ENCODE measurements at places on chromosomes 1 and 21.
A peak's percentile ranks its signal among the peaks of the same experiment; 100 is the strongest.

DNA sequence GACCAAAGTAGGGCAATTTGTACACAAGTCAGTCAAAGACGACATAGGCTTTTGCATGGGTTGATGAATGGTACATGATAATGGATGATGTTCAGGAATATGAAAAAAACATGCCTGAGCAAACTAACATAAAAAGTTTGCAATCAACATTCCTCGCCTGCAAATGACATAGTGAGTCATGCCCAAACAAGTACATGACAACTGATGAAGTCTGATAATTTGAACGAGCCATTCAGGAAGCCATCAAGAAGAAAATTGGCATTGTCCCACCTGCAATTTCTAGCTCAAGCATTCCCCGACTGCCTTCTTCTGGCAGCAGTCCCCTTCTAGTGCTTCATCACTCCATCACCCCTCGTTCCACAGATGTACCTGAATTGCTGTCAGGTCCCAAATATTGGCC lies 118.4 kb upstream of the NR5A2 start:
- DNase-seq: no peak

DNA sequence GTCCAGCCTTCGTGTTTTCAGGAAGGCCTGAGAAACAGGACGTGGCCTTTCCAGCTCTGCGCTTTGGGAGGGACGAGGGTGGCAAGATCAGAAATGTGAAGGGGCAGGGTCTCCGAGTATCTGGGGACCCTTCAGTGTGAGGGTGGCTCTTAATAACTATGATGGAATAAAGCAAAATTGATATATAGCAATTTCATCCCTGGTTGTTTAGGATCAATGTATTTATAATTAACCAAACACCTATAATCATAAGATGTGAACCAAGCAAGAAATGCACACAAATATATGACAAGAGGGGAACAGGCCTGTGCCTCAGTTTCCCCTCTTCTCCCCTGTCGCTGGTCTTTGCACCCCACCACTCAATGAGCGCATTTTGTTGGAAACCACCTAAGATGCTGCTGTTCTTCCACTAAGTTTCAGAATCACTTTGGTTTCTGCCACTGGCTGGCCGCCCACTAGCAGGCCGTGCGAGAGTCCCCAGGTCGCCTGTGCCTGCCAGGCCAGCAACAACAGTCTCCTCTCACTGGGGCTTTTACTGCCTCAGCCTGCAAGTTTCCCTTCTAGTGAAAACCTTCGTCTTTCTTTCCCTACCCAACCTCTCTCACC lies 36.6 kb downstream of the UBASH3A start:
- DNase-seq: no peak

- DNase-seq: peak; percentile 9
Observed at GRCh38 chr1:196317535-196318522, 290.4 kb downstream of the KCNT2 start.

DNA sequence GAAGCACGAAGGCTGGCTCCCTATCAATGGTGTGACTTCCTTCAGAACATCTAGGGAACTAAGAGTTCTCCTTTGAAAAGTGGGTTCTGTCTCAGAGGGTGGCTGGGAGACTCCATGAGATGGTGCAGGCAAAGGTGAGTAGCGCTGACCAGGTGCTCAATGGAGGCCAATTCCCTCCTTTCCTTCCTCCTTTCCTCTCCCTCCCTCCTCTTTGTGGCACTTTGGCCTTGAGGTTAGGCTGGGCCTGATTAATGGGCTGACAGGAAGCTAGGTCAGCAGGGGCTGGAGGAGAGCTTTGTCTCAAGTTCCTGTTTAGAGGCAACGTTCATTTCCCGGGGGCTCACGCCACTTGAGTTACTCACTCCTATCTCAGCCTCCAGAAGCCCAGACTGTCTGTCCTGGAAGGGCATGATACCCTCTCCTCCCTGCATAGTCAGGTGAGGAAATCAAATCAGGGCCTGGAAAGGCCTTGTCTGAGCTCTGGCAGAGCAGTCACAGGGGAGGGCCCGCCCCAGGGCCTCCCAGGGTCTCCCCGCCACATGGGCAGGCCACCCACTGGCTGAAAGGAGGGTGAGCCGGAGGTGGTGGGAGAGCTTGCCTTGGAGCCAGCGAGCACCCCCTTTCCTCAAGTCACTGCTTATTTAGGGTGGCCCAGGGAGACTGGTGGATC lies 58.4 kb upstream of the SSBP3 start:
- DNase-seq: no peak

DNA sequence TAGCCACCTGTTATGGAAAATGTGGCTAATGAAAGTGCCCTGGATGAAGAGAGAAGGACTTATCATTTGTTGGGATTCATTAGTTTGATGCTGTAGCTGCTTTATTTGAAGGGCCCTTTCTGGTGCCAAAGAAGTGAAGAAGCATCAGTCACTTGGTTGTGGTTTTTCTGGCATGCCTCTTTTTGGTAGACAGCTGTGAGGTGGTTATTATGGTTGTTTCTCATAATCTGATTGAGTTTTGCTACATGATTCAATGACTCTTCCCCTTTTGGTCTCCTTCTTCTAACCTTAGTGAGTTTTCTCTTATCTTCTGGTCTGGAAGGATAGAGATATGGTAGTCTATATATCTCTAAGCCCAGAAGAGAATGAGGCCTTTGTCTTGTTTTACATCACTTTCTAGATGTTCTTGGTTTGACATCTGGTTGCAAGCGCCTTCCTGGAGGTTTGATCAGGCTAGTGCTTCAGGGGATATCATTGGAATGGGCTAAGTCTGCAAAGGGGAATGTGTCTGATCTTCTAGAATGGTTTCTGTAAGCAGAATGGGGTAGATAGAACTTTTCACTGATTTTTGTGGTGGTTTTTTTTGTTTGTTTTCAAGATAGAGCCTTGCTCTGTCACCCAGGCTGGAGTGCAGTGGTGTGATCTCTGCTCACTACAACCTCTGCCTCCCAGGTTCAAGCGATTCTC lies 26.0 kb downstream of the ARID1A start:
- no peak for DNase-seq

DNA sequence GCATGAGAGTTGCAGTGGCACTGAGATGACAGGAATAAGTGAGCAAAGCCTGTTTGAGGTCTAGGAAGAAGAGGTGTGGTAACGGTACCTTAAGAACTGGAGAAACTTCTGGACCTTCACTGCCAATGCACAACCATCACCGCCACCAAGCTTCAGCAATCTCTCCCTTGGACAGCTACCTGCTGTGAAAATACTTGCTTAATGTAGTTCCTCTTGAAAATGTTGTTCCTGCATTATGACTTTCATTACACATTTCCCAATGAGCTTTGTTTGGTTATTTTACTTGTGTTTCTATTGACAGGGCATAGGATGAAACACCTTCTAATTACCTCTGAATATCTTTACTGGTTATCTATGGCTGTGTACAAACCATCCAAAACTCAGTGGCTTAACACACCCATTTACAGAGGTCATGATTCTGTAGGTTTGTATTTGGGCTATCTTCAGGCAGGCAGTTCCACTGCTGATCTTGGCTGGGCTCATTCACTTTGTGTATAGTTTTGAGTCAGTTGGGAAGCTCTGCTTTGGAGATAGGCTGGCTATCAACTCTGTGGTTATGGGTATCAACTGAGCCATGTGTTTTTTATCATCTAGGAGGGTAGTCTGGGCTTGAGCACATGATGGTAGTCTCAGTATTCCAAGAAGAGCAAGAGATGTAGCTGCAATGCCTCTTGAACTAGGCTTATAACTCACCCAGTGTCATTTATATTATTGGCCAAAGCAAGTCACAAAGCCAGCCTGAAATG lies 149.4 kb downstream of the ELAVL4 start:
- no peak for DNase-seq

GRCh38 chr1:95068956-95069709 lies 3.6 kb downstream of the ALG14 start:
- DNase-seq: no peak

DNA sequence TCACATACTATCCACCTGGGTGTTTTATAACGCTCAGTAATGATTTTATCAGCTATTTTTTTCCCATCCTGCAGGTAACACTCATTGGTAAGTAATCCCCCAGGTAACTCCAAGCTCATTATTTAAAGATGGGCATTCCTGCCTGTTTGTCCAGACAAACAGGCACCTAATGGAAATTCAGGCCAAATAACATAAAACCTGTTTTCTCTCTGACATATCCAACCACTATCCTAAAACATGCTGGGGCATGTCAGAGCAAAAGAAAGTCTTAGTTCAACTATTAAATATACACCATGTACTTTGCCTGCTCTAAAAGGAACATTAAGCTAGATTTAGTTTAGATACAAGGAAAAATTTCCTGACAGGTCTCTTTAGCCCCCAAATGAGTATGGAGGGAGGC lies 987.7 kb downstream of the TTLL7 start:
- no peak for DNase-seq

DNA sequence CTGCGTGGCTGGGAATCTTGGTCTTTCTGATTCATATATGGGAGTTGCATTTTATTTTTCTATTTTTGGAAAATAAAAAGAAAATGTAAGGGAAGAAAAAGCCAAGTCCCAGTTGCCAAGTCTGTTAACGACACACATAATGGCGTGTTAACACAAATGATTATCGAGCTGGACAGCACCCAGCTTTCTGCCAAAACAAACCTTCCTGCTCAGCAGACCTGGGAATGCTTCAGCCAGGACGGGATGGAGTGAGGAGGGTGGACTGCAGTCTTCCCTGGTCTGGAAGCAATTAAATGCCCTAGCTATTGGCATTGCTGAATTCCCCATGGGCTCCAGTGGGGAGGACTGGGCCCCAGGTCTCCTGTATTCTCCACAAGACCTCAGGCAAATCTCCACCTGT lies 184.2 kb upstream of the USP24 start:
- no peak for DNase-seq

- DNase-seq: peak; percentile 39
Observed at GRCh38 chr21:42258150-42258884, 39.4 kb downstream of the ABCG1 start.

DNA sequence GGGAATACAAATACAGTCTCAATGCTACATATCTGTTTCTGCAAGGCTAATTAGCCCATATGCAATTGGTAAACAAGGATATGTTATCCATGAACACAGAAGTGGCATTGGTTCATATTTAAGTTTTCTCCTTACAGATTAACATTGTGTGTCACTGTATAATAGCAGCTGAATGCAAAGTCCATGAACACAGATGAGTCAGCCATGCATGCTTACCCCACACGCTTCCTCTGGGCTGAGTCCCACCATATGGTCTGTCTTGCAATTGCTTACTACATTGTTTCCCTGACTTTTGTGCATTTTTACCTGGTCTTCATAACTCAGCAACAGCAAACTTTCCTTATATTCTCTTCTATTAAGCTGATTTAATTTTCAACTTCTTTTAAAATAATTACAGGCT lies 41.5 kb upstream of the TSNAX start:
- no peak for DNase-seq

GRCh38 chr1:78277253-78277652 lies 213.5 kb upstream of the PTGFR start:
- DNase-seq: peak; percentile 75

- no peak for DNase-seq
Observed at GRCh38 chr1:3197781-3198316, 128.8 kb downstream of the PRDM16 start.

- no peak for DNase-seq
Observed at GRCh38 chr1:242522304-242522945, 2.1 kb downstream of the PLD5 start.

DNA sequence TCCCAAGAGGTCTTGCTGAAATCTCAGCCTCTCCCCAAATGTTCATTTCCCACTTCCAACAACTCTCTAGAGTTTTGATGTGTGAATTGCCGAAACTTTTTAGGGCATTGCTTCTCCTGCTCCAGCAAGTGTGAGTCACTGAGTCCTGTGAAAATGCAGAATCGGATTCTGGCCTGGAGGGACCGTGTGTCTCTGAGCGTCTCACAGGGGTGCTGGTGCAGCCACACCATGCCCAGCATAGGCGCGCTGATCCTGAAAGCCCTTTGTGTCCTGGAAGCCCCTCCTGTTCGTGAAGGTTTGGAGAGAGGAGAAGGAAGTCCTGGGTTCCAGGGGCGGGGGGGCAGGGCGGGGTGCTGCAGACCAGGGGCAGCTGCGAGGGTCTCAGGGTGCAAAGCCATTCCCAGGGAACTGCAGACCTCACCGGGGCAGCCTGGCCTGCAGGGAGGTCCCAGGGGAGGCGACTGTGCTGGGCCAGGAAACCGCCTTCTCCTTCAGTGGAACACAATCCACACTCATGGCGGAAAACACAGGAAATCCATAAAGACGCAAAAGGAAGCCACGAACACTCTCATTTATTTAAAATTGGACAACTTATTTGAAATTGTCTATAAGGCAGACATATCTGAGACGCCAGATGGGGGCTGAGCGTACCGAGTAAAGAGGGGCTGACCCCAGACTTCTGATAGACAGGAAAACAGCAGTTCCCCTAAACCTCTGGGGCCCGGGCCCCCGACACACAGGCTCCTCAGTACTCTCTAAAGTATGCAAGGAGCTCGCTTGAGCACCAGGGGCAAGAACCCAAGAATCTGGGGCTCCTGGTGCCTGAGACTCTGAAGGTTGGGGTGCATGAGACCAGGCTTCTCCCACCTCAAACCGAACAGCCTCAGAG lies 43.5 kb upstream of the ADARB1 start:
- DNase-seq: no peak

DNA sequence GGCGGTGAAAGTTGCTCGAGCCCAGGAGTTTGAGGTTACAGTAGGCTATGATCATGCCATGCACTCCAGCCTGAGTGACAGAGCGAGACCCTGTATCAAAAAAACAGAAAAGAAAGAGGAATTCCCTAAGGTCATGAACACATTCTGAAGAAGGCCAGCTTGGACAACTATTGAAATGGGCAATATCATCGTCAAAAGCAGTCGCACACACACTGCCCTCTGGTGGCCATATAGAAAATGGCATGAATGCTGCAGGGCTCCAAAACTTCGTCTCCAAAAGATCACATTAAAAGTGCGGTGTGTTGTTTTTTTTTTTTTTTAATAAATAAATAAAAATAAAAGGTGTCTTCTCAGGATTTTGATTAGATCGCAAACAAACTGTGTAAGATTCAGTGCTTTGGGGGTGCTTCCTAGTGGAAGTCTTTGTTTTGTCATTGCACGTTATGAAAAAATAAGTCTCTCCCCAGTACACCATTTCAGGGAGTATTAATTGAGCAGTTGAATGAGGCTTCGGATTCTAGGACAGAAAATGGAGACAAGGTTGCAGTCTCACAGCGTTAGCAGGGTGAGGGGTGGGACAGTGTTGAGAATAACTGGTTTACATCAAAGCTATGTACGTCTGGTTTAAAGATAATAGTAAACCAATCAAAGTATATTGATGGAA lies 87.5 kb upstream of the FMN2 start:
- DNase-seq: peak; percentile 43

- DNase-seq: no peak
Observed at GRCh38 chr1:157231846-157232525, 93.8 kb upstream of the ETV3 start.

GRCh38 chr21:45845770-45846090 lies 135.8 kb upstream of the COL6A1 start:
- no peak for DNase-seq

GRCh38 chr1:101293461-101294051 lies 56.7 kb downstream of the S1PR1 start:
- DNase-seq: peak; percentile 28

All from urothelium cell line (cell line).